ENCODE measurements at places on chromosomes 12 and 14.

DNA sequence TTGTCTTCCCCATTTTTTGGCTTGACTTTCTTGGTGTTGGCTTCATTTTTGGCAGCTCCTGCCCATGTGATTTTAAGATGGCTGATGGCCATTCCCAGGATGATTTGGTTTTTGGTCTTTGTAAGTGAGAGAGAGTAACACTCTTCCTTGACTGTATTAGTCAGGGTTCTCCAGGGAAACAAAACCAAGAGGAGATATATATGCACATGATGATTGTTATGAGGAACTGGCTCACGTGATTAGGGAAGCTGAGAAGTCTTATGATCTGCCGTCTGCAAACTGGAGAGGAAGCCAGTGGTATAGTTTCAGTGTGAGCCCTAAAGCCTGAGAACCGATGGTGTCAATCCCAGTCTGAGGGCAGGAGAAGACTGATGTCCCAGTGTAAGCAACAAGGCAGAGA lies 146.6 kb downstream of the NRXN3 start:
- DNase-seq, result no peak

DNA sequence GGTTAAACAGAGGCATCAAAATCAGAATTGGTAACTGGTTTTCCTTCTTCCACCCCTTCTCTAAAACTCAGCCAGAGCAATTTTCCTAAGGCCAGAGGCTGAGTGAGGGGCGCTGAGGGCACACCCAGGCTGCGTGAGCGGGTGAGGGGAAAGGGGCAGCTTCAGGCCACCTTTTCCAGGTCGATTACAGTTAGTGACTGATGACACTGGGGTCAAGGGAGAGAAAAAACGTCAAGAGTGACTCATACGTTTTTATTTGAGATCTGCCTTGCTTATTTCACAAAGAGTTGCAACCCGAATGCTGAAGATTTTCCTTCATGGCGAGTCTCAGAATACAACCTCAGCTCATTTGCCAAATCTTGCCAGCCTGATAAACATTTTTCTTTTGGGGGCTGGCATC lies 46.7 kb upstream of the EVL start:
- no peak for DNase-seq

DNA sequence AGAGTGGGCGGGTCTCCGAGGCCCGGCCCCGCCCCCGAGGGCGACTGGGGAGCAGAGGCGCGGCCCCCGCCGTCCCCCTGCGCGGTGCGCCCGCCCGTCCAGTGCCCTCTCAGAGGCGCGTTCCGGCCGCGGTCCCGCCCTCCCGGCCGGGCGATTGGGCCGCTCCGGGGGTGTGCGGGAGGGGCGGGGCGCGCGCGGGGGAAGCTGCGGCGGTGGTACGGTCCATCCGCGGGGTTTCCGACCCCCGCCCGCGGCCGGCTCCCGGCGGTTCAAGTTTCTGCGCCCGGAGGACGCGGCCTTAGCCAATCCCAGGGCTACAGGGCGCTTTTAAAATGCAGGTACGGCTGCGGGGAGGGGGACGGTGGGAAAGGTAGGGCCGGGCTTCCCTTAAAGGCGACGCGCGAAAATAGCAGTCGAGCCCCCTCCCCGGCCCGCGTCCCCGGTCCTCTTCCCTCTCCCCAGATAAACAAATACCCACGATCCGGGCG lies 315 bp upstream of the CCDC85C start:
- DNase-seq, result no peak

DNA sequence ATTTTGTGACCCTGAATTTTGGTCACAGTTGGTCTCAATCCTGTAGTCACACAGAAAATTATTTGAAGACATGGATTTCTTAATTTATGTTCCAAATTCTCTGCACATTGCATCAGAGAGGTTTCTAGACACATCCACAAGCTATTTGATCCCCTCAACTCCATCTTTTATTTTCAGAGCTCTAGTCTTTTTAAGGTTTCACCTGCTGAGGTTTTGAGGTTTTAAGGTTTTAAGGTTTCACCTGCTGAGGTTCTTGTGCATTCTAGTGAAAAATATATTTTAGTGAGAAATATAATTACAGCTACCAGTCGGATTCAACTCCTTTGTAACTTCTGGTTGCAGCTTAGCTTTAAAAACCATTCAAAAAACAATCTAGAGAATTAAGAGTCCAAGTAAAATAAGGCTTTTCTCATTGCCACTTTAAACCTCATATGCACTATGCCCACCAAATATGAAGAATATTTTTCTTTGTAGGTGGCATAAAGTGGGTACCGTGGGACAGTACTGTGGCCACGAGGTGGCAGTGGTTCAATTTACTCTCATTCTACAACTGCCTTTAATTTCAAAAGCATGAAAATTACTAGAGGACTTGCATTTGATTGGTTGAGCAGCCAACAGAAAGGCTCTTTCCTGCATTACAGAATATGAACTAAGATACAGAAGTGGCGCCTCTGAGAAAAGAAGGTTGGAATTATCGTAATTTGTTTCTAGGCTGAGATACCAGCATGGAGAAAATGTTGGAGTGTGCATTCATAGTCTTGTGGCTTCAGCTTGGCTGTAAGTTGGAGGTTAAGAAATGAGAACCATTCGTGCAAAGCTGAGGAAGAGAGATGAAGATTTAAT lies 366.5 kb upstream of the OR4E1 start:
- DNase-seq, result no peak

GRCh38 chr12:109770861-109771670 lies 57.4 kb downstream of the FAM222A start:
- no peak for DNase-seq

GRCh38 chr12:120118321-120119061 lies 1.9 kb upstream of the RAB35 start:
- DNase-seq, result no peak

DNA sequence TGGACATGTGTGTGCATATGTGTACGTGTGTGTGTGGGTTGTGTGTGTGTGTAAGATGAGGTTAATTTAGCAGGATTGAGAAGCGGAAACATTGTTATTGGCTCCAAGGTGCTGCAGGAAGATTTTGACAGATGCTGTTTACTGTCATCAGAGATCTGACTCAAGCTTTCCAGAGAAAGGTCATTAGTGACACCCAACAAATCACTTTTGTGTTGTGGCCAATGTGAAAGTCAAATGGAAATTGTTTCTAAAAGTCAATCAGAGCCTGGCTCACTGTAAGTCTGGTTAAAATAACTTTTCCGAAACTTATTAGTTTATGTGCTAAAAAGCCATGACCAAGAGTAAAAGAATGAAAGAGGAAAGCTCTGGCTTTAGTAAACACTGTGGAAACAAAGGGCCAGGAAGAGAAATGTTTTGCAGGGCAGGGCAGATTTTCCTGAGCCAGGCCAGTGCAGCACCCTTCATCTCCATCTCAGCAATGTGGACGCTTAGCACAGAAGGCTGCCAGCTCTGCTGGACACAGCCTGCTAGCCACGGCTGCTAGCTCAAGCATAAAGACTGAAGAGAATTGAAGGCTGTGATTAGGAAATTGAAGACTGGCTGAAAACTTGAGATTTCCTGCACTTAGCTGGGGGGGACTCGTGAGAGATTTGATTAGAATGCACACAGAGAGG lies 235.8 kb downstream of the NEDD1 start:
- no peak for DNase-seq

DNA sequence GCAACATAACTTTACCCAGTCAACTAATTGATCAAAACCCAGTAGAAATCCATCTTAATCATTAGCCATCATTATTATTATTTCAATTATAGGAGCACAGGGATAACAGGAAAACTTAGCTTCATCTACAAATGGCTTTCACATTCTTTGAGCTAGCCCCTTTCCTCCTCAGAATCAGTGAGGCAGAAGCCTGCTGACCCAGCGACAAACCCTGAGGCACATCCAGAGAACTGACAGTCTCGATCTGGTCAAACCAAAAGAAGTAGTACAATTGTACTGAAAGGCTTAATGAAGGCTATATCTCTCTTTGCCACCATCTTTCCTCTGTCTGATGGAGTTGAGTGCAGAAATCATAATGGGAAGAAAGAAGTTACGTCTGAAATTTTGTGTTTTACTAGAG lies 109.8 kb upstream of the ARID2 start:
- DNase-seq, result no peak

DNA sequence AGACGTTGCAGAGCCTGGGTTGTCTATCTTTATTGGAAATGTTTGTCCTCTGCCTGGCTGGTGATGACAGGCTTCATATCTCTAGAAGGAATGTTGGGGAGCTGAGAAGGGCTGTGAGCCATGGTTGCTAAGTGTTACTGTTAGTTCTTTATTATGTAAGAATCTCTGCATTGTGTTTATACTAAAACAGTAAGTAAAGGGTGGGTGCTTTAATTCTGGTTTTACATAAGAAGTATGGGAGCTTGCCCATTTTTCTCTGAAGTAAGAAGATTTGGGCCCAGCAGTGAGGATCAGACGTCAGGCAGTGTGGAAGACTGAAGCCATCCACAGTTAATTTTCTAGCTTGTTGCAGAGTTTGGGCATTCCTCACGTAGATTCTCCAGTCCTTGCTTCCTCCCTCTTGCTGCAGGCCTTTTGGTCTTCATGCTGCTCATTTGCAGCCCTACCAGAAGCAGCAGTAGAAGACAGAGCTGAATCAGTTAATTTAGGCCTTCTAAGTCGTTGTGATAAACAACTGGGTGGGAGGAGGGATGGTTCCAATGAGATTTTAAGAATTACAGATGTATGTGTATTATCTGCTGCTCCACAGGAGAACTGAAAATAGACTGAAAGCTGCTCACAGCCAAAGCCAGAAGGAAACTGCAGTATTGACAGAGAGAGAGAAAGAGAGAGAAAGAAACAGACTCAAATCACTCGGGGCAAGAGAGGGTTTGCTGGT lies 21.4 kb downstream of the WNT5B start:
- DNase-seq, result no peak

- no peak for DNase-seq
Measured at GRCh38 chr12:111197376-111197944, 171.4 kb downstream of the PHETA1 start.

DNA sequence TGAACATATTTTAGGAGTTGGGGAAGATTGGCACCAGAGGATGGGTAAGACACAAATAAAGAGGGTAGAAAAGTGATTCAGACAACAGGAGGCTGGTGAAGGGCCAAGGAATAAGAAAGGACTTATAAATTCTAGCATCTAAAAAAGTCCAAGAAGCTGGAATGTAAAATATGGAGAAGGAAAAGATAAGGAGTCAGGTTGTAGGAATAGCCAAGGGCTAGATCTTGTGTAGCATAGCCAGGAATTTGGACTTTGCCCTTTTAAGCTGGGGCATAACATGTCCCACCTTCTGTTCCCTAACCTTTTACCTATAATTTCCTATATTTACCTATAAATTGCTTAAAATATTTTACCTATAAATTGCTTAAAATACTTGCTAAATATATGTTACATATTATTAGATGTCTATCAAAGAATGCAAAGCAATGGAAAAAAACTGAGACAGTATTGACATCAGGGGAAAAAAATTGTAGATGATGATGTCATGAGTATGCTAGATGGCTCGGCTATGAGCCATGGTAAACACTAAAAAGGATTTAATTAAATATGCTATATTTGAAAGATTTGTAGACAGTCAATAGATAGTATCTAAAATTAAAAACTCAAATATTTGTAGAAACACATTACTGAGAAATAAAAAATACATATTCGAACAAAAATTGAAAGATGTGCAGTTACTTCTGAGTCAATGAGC lies 99.7 kb upstream of the PLEKHG7 start:
- no peak for DNase-seq

GRCh38 chr12:4032924-4033615 lies 159.9 kb upstream of the PARP11 start:
- no peak for DNase-seq

DNA sequence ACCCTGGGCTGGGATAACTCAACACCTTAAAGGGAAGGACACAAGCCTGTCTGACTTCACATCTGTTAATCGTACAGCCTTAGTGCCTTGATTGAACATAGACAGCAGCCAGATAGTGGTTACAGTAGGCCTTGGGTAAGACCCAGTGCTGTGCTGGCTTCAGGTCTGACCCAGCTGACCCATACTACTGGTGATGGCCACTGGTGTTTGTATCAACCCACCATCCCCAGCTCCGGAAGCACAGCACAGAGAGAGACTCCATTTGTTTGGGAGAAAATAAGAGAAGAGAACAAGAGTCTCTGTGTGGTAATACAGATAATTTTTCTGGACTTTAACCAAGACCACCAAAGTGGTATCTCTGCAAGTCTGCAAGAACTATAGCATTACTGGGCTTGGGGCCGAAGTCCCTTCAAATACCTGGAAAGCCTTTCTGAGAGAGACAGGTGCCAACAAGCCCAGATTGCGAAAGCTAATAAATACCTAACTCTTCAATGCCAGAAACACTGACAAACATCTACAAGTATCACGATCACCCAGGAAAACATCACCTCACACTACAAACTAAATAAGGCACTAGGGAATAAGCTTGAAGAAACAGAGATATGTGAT lies 330.1 kb upstream of the GARIN2 start:
- DNase-seq, result no peak

DNA sequence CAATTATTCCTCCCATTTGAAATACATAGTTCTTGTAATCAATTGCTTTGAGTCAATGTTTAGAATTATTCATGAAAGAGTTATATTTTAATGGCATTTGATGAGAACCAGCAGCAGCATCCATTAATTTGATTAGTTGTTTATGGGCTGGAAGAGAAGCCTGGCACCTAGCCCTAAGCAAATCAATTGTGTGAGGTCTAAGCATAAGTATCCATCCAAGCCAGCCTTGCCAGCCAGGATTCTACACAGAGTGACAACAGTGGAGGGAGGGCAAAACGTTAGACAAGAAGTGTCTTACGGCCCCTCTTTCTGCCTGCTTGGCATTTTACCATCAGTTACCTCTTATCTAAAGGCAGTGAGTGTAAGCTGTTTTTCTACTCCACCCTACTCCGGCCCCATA lies 478.5 kb downstream of the NELL2 start:
- no peak for DNase-seq

- DNase-seq, result no peak
Measured at GRCh38 chr14:102985665-102986064, 63.2 kb downstream of the AMN start.

- DNase-seq, result no peak
Measured at GRCh38 chr12:19800884-19801283, 361.6 kb downstream of the AEBP2 start.

DNA sequence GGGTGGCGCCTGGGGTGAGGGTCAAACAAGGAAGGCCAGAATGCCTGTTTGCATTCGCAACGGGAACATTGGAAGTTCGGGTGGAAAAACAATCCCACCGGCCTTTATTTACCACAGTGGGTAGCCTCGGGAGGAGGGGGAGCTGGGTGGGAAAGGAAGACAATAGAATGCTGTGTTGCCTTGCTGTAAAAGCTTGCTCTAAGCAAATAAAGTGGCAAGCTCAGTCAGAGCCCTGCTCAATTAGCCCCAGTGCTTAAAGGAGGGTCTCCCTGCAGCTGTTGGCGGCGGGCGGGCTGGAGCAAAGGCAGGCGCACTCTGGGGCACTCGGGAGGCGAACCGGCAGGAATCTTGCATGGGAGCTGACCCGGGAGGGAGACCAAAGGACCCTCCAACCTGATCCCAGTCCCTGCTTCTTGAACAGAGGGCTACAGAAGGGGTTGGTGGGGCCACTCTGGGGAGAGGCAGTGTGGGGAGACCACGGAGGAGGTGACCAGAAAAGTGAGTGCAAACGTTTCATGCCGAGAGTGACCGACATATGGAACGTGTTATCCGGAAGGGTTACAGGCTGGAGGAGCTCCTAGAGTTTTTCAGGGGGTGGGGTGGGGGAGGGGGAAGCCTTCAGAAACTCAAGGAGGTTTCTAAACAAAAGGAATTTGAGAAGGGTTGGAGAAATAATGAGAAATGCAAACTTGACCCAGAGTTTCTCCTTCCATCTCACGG lies 48.5 kb downstream of the NTF3 start:
- no peak for DNase-seq

- DNase-seq, result no peak
Measured at GRCh38 chr12:76679778-76680177, 84.1 kb upstream of the ZDHHC17 start.

- DNase-seq, result no peak
Measured at GRCh38 chr14:86311151-86311550, 781.2 kb downstream of the FLRT2 start.

All from vagina (tissue), 2 donors.